ENCODE measurements at places on chromosomes 6 and 20.

DNA sequence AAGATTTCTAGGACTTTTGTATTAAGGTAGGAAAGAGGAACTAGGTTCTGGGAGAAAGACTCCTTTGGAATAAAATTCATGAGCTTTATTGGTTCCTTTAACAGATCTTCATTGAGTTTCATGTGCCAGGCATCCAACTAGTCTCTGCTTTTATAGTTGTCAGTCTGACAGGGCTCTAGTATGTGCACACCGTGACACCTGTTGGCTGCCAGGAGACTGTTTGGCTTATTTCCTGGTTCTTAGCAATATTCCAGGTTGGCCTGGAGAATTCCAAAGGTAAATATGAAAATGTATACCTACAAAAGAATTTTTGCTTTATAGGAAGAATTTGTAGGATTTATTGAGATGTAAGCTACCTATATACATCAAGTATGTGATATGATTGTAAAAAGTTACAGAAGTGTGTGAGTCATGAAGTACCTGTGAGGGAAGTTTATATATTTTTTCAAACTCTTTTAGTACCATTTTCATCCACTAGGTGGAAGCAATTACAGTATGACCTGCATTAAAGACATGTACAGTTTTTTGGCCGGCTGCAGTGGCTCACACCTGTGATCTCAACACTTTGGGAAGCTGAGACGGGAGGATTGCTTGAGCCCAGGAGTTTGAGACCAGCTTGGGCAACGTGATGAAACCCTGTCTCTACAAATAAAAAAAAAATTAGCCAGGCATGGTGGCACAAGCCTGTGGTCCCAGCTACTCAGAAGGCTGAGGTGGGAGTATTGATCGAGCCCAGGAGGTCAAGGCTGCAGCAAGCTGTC, 35.2 kb downstream of the NDUFAF5 start:
- DNase-seq = peak; percentile 11

GRCh38 chr6:113290684-113291083, 566.5 kb upstream of the MARCKS start:
- no peak for DNase-seq

DNA sequence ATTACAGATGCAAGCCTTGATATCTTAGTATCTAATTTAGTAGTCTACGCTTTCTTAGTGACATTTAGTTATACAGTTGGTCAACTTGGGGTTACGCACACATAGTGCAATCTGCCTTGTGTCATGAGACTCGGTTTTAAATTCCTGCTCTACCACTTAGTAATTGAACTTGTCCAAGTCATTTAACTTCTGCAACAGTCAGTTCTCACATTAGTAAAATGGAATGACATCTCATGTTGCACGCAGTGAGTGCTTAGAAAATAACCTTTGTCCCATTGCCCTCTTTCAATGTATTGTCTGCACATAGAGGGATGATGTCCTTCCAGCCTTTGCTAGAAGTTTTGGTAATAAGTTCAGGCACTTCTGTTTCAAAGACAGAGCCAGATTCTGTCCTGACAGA, 48.6 kb downstream of the TMEM170B start:
- no peak for DNase-seq

GRCh38 chr6:53960311-53960710, 150.9 kb upstream of the MLIP start:
- DNase-seq = no peak

GRCh38 chr20:60255866-60256265, 297.6 kb downstream of the CDH26 start:
- no peak for DNase-seq

DNA sequence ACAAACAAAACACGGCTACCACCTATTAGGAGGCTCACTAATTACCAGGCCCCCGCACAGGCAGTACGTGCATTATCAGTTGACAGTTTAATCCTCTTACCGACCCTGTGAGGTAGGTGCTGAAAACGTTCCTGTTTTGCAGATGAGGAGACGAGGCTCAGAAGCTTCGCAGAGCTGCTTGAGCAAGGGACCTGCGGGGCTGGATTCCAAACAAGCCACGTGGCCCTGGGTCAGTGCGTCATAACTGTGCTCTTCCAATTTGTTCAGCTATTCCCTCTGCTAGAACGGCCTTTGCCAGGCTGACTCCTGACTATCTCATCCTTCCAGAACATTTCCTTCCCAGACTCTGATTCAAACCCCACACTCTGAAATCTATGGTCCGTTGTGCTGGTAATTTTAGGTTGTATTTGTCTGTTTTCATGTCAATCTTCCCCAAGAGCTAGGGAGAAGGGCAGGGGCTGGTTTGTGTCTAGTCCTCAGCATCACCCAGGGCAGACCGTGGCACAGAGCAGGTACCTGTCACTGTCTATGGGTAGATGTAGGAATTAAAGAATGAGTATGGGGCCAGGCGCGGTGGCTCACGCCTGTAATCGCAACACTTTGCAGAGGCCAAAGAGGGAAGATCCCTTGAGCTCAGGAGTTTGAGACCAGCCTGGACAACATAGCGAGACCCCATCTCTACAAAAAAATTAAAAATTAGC, 28.8 kb upstream of the TLDC2 start:
- no peak for DNase-seq

DNA sequence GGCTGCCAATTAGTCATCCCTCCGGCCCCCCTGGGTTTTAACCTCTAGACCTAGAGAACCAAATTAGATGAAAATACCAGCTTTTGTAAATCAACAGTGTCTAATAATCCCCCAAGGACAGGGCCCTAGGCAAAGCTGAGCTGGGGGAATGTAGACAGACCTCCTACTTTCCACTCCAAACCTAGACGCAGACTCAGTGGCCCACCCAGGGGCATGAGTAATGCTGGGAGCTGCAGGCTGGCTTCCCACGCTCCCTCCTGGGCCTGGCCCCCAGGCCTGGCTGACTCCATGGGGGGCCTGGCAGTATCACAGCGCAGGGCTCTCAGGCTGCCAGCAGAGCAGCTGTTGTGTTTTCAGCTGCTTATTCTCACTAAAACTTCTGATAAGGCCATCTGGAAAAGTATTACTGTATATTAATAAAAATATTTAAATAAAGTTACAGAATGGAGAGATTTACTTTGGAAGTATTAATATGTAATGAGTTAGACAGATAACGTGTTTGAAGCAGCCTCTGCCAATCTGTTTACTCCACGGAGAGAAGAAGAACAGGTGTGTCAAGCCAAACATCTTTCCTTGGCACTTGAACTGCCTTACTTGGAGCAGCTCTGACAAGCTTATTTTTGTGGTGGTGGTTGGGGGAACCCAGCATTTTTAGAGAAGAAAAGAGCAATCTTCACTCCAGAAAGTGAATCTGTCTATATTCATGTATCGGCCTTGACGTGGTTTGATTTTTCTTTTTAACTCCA, 144.0 kb upstream of the AGPAT4 start:
- no peak for DNase-seq

- no peak for DNase-seq
Measured at GRCh38 chr6:164068527-164068926, 654.0 kb downstream of the QKI start.

GRCh38 chr6:39664173-39664572, 61.0 kb downstream of the KIF6 start:
- DNase-seq = no peak

DNA sequence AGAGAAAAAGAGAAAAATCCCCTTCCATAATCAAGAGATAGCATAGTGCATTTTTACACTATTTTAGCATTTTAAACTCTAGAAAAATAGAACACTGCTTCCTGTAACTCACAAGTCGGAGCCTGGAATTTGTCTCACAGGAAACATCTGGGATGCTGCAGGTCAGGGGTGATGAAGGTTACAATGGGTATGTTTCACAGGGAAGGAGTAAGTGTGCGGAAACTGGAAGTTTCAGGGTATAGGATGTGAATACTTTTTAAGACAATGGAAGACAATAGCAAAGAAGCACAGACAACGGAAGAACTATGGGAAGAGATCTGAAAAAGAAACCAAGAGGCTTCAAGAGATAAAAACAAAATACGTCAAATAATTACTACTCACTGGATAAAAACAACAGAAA, 361.0 kb upstream of the MARCKS start:
- no peak for DNase-seq

- peak; percentile 89 for DNase-seq
Measured at GRCh38 chr6:112016320-112016719, 37.6 kb upstream of the CCN6 start.

DNA sequence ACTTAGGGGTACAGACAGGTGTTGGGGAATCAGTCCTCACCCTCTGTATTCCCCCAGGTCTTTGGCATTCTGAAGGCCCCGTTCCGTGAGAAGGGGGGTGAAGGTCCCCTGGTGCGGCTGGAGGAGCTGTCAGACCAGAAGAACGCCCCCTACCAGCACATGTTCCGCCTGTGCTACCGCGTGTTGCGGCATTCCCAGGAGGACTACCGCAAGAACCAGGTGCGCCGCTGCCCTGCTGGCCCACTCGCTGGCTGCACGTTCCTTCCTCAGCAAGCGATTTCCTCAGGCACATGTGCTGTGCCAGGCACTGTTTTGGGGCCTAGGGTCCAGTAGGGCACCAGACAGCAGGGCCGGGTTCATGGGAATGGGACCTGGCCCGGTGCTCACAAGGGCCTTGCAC, 44.4 kb downstream of the UQCC2 start:
- DNase-seq = no peak

DNA sequence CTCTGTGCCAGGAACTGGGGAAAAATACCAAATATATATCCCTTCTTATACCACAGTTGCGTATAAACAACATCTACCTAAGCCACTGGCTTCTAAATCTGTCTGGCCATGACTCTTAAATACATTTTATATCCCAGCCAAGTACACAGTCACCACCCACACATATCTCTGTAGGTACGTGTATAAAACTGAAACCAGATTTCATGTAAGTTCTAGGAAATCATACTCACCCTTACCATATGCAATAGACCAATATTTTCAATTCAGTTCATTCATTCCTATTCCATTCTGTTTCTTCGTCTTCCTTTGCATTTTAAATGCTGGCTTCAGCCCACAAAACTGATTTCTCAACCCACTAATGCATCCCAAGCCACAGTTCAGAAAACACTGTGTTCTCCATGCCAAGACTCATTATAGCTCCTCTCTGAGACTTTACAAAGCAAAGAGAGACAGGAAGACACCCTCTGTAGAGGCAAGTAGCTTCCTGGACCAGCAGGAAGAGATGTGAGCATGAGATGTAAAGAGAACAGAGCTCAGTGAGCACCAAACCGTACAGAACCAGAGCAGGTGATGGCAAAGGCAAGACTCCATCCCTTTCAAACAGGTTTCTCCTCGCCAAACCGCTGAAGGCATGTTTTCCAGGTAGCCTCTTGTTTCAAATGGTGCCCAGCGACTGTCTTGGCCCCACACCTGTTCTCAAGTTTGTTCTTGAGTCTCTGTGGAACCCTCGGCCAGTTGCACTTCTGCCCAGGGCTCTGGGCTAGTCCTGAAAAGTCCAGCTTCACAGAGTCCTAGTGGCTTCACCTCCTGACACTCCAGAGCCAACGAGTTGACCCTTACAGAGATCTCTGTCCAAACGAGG, 18.7 kb downstream of the FAM50B start:
- DNase-seq = peak; percentile 31

- no peak for DNase-seq
Measured at GRCh38 chr6:82260997-82261732, 13.6 kb upstream of the IBTK start.

- no peak for DNase-seq
Measured at GRCh38 chr6:77425671-77426070, 37.6 kb downstream of the HTR1B start.

GRCh38 chr6:90765895-90766294, 179.0 kb upstream of the MAP3K7 start:
- DNase-seq = no peak

DNA sequence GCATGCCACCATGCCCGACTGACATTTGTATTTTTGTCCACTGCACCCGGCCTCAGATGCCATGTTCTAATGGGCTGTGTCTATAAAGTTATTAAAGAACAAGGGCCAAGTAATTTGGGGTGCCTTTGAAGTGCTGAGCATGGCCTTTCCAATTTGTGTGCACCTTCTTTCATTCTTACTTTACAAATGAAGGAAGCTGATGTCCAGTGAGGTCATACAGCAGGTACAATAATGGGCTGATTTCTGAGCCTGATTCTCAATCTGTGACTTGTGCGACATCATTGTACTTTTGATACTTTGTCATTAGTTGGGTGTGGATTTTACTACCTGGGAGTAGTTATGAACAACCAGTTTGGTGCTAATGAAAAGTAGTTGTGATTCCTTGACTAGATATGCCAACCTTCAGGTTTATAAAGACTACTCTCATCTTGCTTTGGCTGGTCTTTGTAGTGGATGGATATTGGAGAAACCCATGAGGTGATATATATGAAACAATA, 94.3 kb downstream of the JARID2 start:
- DNase-seq = no peak

DNA sequence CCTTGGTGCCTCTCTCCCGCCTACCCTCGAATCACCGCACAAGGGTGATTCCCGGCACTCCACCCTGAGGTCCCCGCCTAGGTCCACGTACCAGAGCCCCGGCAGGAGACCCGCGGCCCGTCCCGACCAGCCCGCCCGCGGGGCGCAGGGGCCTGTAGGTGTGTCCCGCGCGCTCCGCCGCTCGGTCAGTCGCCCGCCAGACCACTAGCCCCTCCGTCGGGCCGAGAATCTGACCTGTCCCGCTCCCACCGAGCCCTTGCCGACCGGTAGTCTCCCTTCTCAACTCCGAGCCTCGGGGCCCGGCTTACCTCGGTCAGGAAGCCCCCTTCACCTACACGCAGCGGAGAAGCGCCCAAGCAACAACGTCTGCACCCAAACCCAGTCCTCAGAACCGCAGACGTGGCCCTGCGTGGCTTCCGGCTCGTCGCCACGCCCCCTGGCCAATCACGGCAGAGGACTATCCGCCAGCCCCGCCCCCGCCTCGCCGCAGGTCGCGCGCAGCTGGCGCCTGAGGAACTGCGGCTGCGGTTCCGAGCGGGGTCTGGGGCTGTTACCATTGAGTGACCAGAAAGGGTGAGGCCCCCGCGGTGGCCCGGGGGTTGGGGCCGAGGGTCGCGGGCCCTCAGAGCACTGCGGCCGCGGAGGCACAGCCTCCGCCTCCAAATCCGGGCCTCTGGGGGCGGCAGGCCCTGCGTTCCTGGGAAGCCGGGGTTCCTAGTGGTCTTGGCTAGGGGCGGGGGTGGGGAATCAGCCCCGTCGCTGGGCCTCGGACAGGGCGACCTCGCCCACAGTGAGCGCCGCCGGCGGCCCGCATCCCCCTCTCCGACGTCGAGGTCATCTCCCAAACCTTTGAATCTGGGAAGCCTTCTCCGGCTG, at the start of the genes PGM3 and RWDD2A:
Gene PGM3 (minus strand): TSS at position 395 of the 876 bp plus-strand sequence. CDS start 2,253 bp downstream, outside the sequence.
Gene RWDD2A (plus strand): TSS at position 487 of the 876 bp plus-strand sequence. CDS start 1,095 bp downstream, outside the sequence.
- DNase-seq = peak; percentile 93

- peak; percentile 73 for DNase-seq
Measured at GRCh38 chr6:16437984-16438383, 199.6 kb downstream of the GMPR start.

DNA sequence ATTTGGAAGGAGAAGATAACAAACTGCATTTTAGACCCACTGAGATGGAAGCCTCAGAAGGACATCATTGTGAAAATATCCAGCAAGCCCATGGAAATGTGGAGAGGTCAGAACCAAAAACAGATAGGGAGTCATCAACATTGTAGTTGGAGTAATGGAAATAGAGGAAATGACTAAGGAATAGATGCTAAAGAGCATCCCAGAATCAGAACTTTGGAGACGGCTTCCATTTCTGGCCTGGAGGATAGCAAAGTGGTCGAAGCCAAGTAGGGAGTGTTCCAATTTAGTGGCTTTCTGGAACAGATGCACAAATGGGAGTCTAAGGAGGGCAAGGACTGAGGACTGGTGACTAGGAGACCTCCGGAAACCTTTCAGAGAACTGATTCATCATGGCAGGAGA, 3.6 kb downstream of the BEND6 start:
- DNase-seq = no peak

- no peak for DNase-seq
Measured at GRCh38 chr20:5843054-5843592, 92.9 kb downstream of the SHLD1 start.

Measured in activated CD4-positive, alpha-beta memory T cell treated with anti-CD3 and anti-CD28 coated beads for 36 hours (primary cell).